ENCODE measurements at places on chromosomes 5 and 9.

DNA sequence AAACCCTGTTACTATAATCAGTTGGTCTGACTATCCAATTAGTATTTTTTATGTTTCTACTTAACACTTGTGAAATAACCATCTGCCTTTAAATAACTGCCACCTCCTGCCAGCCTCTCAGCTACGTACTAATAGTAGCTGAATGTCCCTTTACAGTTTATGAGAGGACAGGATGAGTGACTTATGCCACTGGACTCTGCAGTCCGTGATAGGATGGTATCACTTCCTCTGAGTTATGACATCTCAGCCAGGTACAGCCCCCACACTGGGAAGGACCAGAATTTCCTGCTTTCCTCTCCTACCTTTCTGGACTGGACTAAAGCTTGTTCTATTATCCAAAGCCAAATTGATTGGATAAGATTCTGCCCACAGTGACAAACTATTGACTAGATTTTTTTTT lies 102.9 kb downstream of the ZFAND5 start:
- no peak for DNase-seq

DNA sequence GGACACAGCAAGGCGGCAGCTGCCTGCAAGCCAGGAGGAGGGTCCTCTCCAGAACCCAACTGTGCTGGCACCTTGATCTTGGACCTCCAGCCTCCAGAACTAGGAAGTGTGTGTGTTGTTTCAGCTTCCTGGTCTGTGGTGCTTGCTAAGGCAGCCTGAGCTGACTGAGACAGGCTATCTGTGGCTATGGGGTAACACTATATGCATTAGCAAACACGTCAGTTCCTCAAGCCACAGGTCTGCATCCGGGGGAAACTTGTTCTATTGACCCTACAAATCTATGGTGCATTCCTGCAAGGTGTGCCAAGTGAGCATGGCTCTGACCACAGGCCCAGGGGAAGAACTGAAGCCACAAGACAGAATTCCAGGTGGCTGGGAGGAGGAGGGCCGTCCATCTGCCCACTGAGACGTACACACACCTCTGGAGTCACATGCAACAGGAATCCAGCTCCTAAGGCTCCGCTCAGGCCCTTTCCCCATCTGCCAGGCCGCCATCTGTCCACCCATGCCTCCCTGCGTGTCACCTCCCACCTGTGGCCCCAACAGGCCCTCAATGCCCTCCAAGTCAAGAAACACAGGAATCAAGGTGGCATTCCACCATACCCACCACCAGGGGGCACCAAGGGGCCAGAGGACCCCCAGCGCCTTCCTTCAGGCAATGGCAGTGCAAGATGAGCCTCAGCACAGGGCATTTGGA lies 174.9 kb downstream of the ROR2 start:
- DNase-seq = peak; percentile 53

DNA sequence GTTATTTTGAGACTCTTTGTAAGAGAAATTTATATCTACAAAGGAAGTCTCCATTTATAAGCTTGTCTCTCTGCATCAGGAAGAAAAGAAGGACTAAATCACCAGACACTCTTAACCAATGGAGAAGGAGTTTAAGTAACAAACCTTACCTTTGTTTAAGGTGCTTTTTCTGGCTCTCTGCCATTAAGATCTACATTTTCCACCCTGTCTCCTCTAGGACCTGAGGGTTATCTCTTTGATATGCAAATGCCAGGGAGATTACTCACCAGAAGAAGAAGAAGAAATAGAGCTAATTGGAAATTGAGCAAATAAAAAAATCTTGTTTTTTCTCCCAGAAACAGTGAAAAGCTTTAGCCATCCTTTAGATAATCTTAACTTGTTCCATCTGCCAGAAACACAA lies 60.9 kb downstream of the CDKN2A start:
- no peak for DNase-seq

DNA sequence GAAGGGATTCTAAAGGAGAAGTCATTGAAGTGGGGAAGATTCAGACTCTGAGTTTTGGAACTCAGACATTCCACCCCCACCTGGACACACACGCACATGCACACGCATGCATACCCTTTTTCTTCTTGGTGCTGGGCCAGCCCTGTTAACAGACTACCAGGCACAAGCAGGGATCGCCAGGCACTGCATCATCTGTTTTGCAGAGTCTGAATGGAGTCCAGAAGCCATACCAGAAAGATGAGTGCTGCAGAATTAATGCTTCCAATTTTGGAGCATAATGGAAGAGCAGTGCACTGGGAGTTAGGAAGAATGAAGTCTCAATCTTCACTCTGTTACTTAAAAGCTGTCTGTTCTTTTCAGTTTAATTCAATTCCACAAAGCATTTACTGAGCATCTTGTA lies 95.5 kb downstream of the PDE8B start:
- no peak for DNase-seq

DNA sequence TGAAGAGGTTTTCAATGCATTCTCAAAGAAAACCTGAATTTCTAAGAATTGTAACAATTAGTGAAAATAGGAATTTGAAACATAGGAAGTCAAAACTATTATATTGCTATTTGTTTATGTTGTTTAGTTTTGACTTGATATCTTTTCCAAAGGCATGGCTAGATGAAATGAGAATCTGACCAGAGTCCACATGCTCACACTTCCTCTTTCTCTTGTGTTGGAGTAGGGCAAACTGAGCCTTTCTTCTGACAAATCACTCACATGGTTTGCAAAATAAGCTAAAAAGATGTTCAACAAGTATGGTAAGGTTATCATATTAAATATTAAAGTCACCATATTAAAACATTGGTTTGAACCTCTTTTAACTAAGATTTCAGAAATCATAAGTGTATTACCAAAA lies 512.6 kb downstream of the ISL1 start:
- DNase-seq = no peak

DNA sequence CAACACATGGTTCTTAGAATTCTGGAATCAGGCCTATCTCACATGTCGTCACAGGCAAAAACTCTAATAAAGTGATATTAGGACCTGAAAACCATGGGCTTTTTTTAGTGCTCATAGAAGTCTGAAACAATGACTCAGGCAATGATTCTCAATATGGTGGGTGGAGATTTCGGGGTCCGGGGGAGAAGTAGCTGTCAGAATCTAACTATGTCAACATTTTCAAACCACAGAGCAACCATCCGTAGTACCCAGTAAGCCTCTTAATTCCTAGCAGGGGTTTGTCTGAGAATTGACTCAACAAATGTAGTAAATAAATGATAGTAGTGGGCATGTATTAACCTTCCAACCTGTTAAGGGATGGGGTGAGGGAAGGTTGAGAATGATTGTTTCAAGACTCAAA lies 2.6 kb downstream of the AMACR start:
- DNase-seq = no peak

DNA sequence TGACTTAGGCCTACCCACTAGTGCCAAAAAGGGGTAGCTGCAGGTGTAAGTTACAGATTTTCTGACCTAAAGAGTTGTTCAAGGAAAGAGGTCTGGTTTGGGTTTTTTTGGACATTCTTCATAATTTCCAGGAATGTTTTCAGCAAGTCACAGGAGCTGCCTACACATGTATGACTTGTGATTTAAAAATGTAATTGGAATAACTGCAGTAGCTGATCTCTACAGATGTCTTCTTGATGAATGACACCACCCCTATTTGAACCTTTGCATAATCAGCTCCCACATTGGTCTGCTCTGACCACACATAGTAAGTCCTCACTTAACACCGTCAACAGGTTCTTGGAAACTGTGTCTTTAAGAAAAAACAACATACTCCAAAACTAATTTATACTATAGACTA lies 481.4 kb downstream of the RASEF start:
- no peak for DNase-seq

DNA sequence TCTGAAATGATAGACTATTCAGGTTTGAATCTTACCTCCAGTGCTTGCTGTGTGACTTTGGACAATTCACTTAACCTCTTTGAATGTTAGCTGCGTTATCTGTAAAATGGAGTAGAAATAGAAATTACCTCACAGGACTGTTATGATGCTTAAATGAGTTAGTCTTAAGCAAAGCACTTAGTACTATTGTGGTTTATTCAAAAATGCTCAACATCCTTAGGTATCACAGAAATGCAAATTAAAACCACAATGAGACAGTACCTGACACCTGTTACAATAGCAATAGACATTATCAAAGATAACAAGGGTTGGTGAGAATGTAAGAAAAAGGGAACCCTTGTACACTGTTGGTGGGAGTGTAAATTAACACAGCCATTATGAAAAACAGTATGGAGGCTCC lies 77.6 kb upstream of the FREM1 start:
- DNase-seq = no peak

- no peak for DNase-seq
Measured at GRCh38 chr5:102654559-102655349, 100.4 kb upstream of the PAM start.

- no peak for DNase-seq
Measured at GRCh38 chr9:18441261-18441660, 32.7 kb upstream of the ADAMTSL1 start.

DNA sequence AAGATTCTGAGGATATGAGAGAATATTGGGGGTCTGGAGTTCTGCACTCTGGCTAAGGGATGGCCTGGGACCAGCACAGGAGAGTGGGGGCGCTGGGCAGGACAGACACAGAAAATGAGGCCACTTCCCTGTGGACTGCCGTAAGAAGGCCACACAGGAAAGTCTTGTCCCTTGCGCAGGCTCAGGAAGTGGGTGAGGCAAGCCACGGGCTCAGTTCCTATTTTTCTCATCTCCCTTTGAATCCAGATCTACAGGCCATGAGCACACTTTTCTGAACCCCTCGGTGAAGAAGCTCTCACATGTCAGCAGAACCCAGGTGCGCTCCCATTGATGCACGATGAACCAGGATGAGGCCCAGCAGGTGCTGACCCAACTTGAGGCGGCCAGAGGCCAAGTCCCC lies 207.4 kb downstream of the AGTPBP1 start:
- no peak for DNase-seq

- DNase-seq = peak; percentile 27
Measured at GRCh38 chr5:154756009-154756867, 1.1 kb downstream of the LARP1 start.

- no peak for DNase-seq
Measured at GRCh38 chr9:133563291-133563796, 28.8 kb downstream of the ADAMTSL2 start.

GRCh38 chr5:151060742-151061141 lies 20.1 kb downstream of the TNIP1 start:
- no peak for DNase-seq

- no peak for DNase-seq
Measured at GRCh38 chr5:45454114-45454513, 242.1 kb downstream of the HCN1 start.

DNA sequence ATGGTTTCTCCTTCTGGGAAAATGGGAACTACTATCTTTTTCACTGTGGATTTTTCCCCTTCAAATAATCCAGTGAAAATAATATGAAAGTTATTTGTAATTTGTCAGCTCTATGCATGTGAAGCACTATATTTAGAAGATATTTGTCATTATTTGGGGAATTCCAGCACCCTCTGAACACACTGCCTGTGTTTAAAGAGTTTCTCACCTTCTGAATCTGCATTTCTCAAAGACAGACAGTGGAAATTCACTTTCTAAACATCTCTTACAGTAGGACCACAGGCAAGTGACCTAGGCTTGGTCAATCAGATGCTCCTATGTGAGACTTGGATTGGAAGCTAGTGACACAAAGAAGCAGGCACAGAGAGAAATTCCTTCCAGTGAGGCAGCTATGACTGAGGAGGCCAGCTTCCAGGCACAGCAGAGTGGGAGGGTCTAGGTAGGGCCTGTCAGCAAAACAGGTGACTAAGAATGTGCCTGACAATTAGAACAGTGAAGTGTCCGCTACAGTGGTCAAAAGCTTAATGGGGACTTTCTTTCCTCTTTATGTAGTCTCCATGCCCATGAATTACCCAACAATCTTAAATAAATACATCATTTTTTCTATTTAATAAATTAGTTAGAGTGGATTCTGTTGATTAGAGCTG lies 167.2 kb downstream of the HMHB1 start:
- no peak for DNase-seq

GRCh38 chr5:57779383-57780223 lies 297.0 kb upstream of the ACTBL2 start:
- no peak for DNase-seq
